ENCODE measurements at places on chromosomes 5 and 9.

- DNase-seq, result no peak
Measured at GRCh38 chr5:3612591-3613042, 17.0 kb downstream of the IRX1 start.

GRCh38 chr9:3876553-3876952, 350.8 kb upstream of the RFX3 start:
- DNase-seq, result no peak

DNA sequence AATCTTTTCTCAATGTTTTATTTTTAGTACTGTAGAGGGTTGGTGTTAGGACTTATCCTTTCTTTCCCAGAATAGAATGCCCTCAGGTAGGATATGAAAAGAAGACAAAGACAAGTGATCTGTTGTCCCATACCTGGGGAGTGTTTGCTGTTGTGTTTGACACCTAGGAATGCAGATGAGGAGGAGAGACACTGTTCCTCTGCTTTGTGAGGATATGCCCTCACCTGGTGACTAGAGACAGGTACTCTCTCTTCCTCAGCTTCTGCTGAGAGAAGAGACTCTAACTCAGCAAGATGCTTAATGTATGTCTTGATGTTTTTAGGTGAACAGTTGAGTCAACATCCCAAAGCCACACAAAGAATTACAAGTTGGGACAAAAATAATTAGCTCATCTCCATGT, 468.4 kb downstream of the PRR16 start:
- DNase-seq, result no peak

DNA sequence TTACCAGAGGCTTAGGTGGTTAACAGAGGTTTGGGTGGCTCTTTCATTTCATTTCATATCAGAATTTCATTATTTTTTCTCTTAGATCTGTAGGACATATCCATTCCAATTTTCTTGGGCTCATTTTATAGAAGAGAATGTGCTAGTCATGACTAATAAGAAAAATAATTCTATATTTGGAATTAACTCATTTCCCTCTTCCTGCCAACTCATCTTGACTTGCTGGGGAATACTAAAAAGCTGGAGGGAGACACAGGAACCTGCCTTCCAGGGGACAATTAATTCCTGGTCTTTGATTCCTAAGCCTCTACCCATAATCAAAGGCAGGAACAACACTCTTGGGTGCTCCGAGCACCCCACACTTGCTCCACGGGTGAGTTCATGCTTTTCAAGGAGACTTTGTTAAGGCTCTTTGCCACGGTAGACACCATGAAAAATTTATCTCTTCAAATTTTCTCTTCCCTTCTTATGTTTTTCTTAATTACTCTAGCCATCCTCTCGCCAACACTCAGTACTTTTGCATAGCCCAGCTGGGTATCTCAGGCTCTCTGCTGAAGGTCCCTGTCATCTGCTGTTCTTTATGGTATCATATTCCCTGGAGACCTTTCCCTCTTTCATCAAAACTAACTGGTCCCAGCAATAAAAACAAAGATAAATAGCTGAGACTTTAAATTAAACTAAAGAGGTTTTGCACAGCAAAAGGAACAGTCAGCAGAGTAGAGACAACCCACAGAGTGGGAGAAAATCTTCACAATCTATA, 273.9 kb downstream of the NPR3 start:
- no peak for DNase-seq

- DNase-seq, result no peak
Measured at GRCh38 chr9:108386859-108387384, 468.9 kb downstream of the ACTL7B start.

GRCh38 chr9:124635285-124635684, 128.1 kb upstream of the NR5A1 start:
- no peak for DNase-seq

GRCh38 chr5:5318426-5319190, 103.9 kb upstream of the ICE1 start:
- DNase-seq, result no peak

DNA sequence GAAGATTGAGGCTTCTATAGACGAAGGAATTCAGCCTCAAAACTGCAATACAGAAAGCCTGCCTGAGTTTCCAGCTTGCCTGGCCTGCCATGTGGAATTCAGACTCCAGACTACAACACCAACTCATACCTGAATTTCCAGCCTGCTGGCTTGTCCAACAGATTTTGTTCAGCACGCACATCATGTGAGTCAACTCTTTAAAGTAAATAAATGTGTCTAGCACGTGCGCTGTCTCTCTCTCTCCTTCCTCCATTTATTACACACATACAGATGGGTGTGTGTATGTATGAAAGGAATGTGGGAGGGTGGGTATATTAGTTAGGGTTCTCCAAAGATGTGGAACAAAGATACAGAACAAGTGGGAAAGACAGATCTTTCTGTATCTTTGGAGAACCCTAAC, 82.4 kb upstream of the TAS2R1 start:
- no peak for DNase-seq

DNA sequence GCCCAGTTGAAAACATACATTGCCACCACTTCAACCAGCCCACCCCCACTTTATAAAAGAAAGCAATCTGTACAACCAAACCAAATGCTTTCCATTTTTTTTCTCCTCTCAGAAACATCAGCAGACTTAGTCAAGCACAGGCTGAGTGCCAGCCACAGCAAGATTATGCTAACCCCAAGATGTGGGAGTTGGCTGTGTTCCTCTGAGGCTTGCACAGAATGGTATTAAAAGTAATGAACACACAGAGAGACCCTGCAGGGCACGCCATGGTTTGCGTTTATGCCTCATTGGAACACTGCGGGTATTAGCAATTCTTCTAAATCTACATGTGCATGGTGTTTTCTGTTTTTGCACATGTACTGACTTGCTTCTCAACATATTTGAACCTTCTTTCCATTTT, 419.9 kb upstream of the GRAMD2B start:
- DNase-seq, result no peak

GRCh38 chr5:157473383-157474320, 13.6 kb downstream of the NIPAL4 start:
- DNase-seq, result no peak

GRCh38 chr5:137146402-137146890, 352.7 kb downstream of the SPOCK1 start:
- no peak for DNase-seq

- no peak for DNase-seq
Measured at GRCh38 chr5:113437111-113437510, 2.3 kb upstream of the TSSK1B start.

- DNase-seq, result no peak
Measured at GRCh38 chr9:79165020-79165780, 406.6 kb upstream of the TLE4 start.

DNA sequence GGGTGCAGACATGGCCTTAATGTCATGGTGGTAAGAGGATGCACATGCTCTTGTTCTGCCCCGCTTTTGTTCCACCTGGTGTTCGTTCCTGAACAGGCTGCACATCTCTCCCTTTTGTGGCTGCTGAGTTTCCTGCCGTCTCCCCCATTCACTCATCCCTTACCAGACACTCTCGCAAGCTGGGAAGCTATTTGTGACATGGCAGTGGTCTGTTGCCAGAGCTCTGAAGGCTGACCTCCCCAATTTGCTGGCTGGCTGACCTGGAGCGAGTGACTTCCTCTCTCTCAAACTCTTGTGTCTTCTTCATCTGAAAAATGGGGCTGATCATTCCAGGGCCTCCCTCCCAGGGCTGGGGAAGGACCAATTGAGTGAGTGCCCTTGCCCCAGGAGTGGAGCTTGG, 35.9 kb downstream of the HRH2 start:
- no peak for DNase-seq

DNA sequence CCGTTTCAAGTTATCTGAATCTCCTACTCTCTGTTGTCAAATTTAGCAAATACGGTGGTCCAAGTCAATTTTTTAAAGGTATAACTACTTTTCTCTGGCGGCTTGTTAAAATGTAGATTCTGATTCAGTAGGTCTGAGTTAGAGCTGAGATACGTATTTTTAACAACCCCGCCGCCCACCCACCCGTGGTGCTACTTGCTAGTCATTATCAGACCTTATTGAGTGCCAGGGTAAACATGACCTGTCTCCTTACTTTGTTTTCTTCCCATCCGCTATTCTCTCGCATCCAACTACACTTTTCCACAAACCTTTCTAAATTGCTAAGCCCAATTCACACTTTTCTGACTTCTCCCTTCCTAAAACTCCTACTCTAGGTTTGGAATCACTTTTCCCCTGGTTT, 694 bp upstream of the PLAA start:
- DNase-seq, result peak; percentile 27

GRCh38 chr5:95816776-95817175, 5.8 kb downstream of the GLRX start:
- DNase-seq, result no peak

Data from T-helper 2 cell treated with Interferon-gamma antibody and Interleukin-4, amounts not matched to agents 5 μg/mL and 100 μg/mL, for 36 hours (primary cell).